ENCODE measurements at places on chromosomes 7 and 10.

DNA sequence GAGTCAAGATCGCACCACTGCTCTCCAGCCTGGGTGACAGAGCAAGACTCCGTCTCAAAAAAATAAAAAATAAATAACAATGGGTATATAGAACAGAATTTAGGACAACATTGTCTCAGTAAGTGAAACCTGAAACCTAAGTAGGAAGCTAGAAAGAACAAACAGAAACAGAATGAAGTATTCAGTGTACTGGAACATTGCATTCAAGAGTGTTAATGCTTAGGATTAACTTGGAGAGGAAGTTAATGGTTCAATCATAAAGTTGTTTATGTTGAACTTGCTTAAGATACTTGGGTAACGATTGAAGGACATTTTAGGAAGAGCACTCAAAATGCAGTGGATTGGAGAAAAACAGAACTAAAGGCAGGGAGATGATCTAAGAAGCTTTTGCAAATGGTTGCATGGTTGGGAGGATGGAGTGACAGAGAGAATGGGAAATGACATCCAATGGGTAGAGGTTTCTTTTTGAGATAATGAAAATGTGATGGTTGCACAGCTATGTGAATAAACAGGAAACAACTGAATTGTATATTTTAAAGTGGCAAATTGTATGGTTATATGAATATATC is 233.7 kb downstream of the ADK start:
- H3K27me3 ChIP-seq: no peaks in the 10 kb centered on the region
- DNase-seq: no peak
- peaks cover 10% of the 10 kb centered on the region for H3K4me1 ChIP-seq
- H3K4me3 ChIP-seq: no peak overlapping the region
- peak overlapping the region; percentile 17 for H3K27ac ChIP-seq

GRCh38 chr7:47600199-47601118 is 18.5 kb upstream of the TNS3 start:
- H3K27me3 ChIP-seq: no peaks in the 10 kb centered on the region
- peaks cover 16% of the 10 kb centered on the region for H3K4me1 ChIP-seq
- no peak overlapping the region for H3K4me3 ChIP-seq

- H3K27me3 ChIP-seq: no peaks in the 10 kb centered on the region
- H3K36me3 ChIP-seq: no peaks in the 10 kb centered on the region
- H3K27ac ChIP-seq: no peak overlapping the region
- no peak for DNase-seq
- H3K4me3 ChIP-seq: no peak overlapping the region
These were observed 163.2 kb downstream of the TNS3 start for GRCh38 chr7:47418601-47419309.

DNA sequence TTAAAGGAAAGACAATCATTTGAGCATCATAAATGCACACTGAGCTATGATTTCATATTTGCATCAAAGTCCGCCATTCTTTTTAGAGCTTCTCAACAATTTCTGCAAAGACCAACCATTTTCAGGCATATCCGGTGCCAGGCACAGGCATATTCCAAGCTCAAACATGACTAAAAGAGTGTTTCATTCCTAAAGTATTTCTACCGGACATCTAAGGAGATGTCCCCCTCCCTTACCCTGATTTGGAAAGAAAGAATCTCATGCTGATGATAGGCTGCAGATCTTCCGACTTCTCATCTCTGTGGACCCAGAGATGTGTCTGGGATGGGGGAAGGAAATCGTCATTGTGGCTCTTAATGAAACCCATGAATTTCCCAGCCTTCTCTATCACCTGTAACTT is 600.5 kb upstream of the MGMT start:
- H3K27ac ChIP-seq: no peak overlapping the region
- H3K36me3 ChIP-seq: no peaks in the 10 kb centered on the region
- no peak for DNase-seq
- H3K4me3 ChIP-seq: no peak overlapping the region

DNA sequence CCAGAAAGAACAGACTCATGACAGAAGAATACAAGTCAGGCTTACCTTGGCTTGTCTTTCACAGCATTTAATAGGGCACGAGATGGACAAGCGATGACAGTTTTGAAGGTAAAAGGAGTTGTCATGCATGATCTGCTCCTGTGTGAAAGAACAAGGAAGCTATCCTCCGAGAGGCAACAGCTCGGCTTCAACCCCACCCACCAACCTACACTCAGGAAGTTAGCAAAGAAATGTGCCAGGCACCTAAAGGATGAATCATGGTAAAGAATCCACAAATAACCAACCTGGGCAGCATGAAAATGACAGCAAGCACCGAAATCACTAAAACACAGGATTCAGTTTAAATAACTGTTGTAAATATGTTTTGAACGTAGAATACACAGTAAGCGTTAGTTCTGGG is 700.2 kb downstream of the TYW1 start:
- no peak overlapping the region for H3K4me3 ChIP-seq
- no peak overlapping the region for H3K27ac ChIP-seq
- DNase-seq: no peak
- no peaks in the 10 kb centered on the region for H3K36me3 ChIP-seq
- H3K4me1 ChIP-seq: no peaks in the 10 kb centered on the region

GRCh38 chr10:131980761-131981428 is 828 bp downstream of the BNIP3 start:
- peaks cover 14% of the 10 kb centered on the region for H3K36me3 ChIP-seq
- no peaks in the 10 kb centered on the region for H3K27me3 ChIP-seq
- peak overlapping the region; percentile 55 for H3K27ac ChIP-seq

- no peaks in the 10 kb centered on the region for H3K36me3 ChIP-seq
- H3K4me1 ChIP-seq: peaks cover 10% of the 10 kb centered on the region
- no peaks in the 10 kb centered on the region for H3K27me3 ChIP-seq
- H3K27ac ChIP-seq: no peak overlapping the region
These were observed 127.9 kb downstream of the LHPP start for GRCh38 chr10:124589491-124590041.

- no peak for DNase-seq
- H3K27me3 ChIP-seq: no peaks in the 10 kb centered on the region
- H3K27ac ChIP-seq: no peak overlapping the region
- no peaks in the 10 kb centered on the region for H3K4me1 ChIP-seq
These were observed 369.8 kb downstream of the SDK1 start for GRCh38 chr7:3670898-3671297.

GRCh38 chr7:921581-922333 is 32.7 kb downstream of the ADAP1 start:
- peak overlapping the region; percentile 99 for H3K27ac ChIP-seq
- no peaks in the 10 kb centered on the region for H3K27me3 ChIP-seq

GRCh38 chr7:23287612-23288011 is 11.5 kb upstream of the MALSU1 start:
- H3K36me3 ChIP-seq: no peaks in the 10 kb centered on the region
- H3K27ac ChIP-seq: no peak overlapping the region
- H3K4me1 ChIP-seq: no peaks in the 10 kb centered on the region
- no peak overlapping the region for H3K4me3 ChIP-seq
- no peak for DNase-seq
- no peaks in the 10 kb centered on the region for H3K27me3 ChIP-seq

DNA sequence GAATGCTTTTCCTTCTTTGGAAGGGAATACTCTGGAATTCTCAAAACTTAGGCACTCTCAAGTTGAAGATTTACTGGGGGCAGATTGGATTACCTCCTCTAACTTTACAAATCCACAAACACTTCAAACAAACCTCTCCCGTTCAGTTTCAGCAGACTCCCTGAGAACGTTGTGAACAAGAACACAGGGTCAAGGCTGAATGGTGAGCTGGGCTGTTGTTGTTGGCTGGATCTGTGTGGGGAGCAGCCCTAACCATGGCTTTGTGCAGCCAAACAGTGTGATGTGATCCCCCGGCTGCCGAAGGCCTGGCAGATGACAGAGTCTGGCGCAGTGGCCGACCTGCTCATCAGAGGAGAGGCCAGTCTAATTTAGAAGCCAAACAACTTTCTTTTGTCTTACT is 93.1 kb downstream of the BMPER start:
- H3K27ac ChIP-seq: no peak overlapping the region
- H3K4me3 ChIP-seq: no peak overlapping the region
- H3K27me3 ChIP-seq: no peaks in the 10 kb centered on the region
- no peaks in the 10 kb centered on the region for H3K4me1 ChIP-seq

DNA sequence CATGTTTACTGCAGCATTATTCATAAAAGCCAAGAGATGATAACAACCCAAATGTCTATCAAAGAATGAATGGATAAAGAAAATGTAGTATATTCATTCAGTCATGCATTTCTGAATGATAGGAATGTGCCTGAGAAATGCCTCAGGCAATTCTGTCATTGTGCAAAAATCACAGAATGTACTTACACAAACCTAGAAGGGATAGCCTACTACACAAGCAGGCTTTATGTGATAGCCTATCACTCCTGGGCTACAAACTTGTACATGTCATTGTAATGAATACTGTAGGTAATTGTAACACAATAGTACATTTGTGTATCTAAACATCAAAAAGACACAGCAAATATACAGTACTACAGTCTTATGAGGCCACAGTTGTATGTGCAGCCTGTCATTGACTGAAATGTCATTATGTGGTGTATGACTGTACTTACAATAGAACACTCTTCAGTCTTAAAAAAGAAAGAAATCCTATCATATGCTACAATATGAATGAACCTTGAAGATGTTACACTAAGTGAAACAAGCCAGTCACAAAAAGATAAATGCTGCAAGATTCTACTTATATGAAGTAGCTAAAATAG is 141.8 kb upstream of the GPR22 start:
- H3K4me1 ChIP-seq: no peaks in the 10 kb centered on the region
- H3K27me3 ChIP-seq: no peaks in the 10 kb centered on the region
- no peaks in the 10 kb centered on the region for H3K36me3 ChIP-seq
- no peak overlapping the region for H3K27ac ChIP-seq

- no peak overlapping the region for H3K27ac ChIP-seq
- DNase-seq: no peak
- H3K4me3 ChIP-seq: no peak overlapping the region
These were observed 25.2 kb downstream of the SEC23IP start for GRCh38 chr10:119917777-119918176.

DNA sequence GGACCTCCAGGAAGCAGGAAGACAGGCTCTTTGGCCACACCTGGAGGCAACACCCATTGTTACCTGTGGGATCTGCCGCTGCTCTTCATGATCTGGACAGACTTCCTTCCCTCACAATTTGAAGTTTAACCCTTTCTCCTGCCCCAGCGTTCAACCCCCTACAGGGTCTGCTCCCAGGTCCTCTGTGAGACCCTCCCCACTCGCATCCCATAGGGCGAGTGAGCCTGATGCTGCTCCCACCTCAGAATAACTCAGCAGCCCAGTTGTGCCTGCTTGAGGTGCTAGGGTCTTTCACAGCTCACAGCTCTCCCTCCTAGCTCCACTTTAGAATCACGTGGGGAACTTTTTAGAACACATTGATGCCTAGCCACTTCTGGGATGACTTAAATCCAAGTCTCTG is 61.8 kb upstream of the C10orf90 start:
- no peaks in the 10 kb centered on the region for H3K4me1 ChIP-seq
- no peaks in the 10 kb centered on the region for H3K36me3 ChIP-seq
- H3K27ac ChIP-seq: no peak overlapping the region
- H3K27me3 ChIP-seq: no peaks in the 10 kb centered on the region
- H3K4me3 ChIP-seq: no peak overlapping the region
- DNase-seq: no peak

- H3K27me3 ChIP-seq: no peaks in the 10 kb centered on the region
- no peak overlapping the region for H3K4me3 ChIP-seq
- no peaks in the 10 kb centered on the region for H3K36me3 ChIP-seq
- H3K4me1 ChIP-seq: no peaks in the 10 kb centered on the region
These were observed 128.7 kb downstream of the AGMO start for GRCh38 chr7:15433151-15433550.

DNA sequence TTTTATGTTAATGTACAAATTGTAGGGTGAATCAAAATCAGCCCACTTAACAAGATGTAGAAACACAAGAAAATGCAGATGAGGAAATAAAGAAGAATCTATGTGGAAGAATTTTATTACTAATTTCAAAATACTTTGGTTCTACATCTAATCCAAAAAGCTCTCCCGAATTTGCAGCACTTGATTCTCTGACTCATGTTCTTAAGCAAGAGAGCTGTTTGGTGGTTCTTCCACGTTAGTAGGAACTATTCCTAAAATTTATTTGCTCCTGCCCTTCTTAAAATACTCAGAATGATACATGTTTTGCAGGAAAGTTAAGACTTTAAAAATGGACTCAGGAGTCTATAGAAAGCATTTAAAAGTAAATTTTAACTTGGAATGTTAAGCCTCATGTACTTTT is 91.8 kb downstream of the ZMYND11 start:
- H3K4me1 ChIP-seq: no peaks in the 10 kb centered on the region
- no peak overlapping the region for H3K27ac ChIP-seq
- H3K4me3 ChIP-seq: no peak overlapping the region
- H3K36me3 ChIP-seq: no peaks in the 10 kb centered on the region

DNA sequence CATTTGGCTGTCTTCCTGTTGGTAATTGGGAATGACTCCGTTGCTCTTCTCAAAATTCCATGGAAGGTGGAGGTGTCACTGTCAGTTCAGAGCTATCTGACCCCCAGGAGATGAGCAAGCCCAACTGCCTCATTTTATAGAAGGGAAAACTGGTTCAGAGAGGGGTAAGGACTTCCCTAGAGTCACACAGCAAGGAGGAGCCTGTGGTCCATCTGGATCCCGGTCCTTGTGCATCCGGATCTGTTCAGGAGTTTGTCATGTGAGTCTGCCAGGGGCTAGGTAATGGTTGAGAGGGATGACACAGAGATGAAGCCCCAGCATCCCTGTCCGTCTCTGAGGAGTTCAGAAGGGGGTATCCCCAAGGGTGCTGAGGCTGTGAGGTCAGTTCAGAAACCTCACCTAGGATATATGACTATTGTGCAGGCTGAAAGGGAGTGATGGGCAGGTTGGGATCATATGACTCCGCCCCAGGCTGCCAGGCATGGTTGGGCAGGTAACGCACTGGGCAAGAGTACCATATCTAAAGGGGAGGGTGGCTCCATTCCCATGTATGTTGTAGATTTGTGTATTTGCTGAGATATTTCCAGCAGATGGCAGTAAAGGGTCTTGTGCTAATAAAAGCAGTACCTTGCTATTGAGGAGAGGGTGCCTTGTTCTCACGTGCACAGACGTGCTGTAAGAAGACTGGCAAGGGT is 16.0 kb upstream of the SLC29A3 start:
- H3K27me3 ChIP-seq: peaks cover 5% of the 10 kb centered on the region
- no peaks in the 10 kb centered on the region for H3K4me1 ChIP-seq
- DNase-seq: no peak
- H3K4me3 ChIP-seq: no peak overlapping the region
- H3K27ac ChIP-seq: no peak overlapping the region
- no peaks in the 10 kb centered on the region for H3K36me3 ChIP-seq

- no peak overlapping the region for H3K27ac ChIP-seq
- no peaks in the 10 kb centered on the region for H3K4me1 ChIP-seq
- H3K36me3 ChIP-seq: no peaks in the 10 kb centered on the region
- no peak overlapping the region for H3K4me3 ChIP-seq
These were observed 6.1 kb downstream of the CHRM2 start for GRCh38 chr7:136874393-136875032.

GRCh38 chr7:141649865-141650634 is 51.9 kb downstream of the DENND11 start:
- no peaks in the 10 kb centered on the region for H3K27me3 ChIP-seq
- H3K4me1 ChIP-seq: peaks cover 15% of the 10 kb centered on the region
- no peak overlapping the region for H3K4me3 ChIP-seq
- peak; percentile 40 for DNase-seq
- peaks cover 12% of the 10 kb centered on the region for H3K36me3 ChIP-seq
- no peak overlapping the region for H3K27ac ChIP-seq

Data from GM12878 (cell line).